ENCODE measurements at places on chromosomes 4 and X.

GRCh38 chr4:162457071-162457865 lies 293.5 kb upstream of the FSTL5 start:
- no peak for DNase-seq

DNA sequence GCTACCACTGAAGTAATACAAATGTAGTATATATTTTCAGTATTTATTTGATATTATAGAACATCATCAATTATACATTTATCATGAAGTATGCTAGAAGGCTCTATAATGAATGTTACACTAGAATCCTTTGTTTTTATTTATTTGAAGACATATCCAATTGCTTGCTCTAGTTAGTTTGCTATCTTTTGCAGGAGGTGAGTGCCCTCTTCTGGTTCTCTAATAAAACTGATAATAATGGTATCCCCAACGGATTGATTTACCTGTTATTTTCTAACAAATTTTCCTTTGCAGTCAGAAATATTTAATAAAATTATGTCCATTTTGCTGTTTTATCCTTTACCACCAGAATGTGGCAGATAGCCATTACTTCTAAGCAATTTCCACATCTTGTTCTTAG lies 274.3 kb upstream of the TACR3 start:
- DNase-seq = no peak

DNA sequence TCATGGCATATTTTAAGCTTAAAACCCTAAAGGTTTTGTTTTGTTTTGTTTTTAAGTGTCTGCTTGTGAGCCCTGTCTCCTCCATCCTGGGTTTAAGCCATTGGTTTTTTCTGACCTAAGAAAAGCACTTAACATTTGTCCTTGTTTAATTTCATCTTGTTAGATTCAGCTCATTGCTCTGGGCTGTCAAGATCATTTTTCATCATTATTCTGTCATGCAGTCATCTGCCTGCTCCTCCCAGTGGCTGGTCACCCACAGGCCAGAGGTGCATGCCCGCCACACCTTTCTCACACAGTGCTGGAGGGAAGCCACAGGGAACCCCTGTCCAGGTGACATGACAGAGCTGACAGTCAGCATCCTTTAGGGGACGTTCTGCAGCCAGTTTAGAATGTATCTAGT lies 11.7 kb upstream of the REELD1 start:
- no peak for DNase-seq

DNA sequence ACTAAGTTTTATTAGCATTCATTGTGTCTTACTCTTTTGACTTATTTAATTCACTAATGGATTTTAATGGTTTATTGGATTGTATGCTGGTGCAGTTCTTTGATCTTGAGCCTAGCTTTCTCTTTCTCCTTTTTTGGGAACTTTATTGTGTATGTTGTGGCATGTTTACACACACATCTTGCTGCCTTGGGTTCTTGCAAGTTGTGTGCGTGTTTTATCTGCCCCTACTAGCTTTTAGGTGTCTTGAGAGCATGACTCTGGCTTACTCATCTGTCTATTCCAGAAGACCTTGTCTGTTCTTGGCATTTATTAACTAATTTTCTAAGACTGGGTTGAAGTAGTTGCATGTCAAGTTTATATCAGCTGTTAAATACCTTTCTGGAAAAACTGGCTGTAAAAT lies 2.7 kb downstream of the TMEM165 start:
- DNase-seq = peak; percentile 52

DNA sequence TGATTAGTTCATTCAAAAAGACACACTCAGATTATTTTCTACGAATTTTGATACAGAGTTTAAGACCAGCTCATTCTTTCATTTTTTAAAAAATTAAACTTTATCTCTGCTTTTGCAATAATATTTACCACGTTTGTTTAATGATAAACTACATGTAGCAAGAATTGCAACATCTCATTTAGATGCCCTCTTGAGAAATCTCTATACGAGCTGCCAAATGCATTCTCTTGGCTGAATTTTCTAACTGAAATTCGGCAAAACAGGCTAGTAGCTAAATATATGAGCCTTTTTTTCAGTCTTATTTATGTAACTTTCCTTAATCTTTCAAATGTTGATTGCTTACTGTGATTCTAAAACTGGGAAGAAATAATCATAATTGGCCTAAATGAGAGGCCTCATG lies 2.1 kb upstream of the GC start:
- DNase-seq = no peak

DNA sequence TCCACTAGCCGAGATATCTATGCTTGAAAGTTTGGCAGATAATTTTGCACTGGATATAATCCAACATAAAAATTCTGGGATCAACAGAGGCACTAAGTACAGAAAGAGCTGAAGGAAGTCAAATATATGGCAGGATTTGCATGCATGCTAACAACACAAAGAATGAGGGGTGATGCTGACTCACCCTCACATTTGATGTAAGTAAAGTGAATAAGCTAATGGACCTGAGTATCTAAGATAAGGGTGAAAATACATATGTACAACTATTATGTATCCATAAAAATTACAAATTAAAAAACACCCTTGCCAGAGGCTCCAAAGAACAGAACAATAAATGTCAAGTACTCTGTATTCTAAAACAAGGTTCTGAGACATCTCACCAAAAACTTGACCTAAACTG lies 63.8 kb upstream of the PRDX4 start:
- no peak for DNase-seq

DNA sequence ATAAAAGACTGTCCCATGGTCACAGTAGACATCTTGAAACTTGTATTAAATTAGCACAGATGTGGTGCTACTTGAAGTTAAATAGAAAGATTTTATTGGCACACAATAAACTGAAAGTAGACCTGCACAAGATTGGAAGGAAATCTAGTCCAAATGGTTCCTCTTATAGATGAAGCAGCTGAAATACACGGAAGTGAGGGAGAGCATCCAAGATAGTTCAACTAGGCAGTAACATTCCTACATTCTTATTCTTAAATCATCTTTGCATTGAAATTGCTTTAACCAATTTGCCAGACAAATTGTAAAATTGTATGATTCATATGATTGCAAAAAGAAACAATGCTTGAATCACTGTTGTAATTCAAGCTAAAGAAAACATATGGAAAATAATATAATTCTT lies 87.6 kb upstream of the VCX3B start:
- no peak for DNase-seq

- DNase-seq = no peak
Observed at GRCh38 chr4:100450449-100450848, 67.4 kb downstream of the EMCN start.

GRCh38 chr4:160026721-160027120 lies 923.8 kb downstream of the RAPGEF2 start:
- no peak for DNase-seq

DNA sequence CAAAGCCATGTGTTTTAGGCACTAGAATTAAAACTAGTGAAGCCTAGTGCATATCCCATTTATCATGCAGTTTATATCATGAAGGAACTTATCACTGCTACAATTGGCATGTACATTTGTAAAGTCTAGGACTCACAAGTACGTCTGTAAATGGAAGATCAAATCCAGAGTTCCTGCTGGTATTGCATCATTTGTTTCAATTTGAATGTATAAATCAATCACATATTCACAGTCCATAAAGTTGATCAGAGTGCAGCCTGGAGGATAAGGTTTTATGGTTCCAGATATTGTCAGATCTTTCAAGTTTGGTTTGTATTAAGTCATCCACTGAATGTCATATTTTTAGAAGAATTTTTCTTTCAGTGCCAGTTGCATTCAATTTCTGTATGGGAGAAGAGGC lies 32.6 kb upstream of the PDE5A start:
- DNase-seq = no peak

- peak; percentile 57 for DNase-seq
Observed at GRCh38 chrX:132480581-132481203, 8.1 kb downstream of the MBNL3 start.

DNA sequence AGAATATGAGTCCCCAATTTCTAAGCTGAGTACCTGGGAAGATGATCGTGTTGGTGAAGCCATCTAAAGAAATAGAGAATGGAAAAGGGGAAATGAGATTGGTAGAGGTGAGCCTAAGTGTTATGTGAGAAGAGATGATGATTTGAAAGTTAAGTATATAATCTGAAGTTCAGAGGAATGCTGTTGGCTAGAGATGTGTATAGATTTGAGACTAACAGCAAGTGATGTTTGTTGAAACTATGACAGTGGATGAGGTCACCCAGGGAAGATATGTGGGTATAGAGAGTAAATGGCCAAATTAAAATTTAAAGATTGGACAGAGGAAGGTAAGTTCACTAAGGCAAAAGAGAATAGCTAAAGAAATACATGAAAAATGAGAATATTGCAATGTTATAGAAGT lies 324.2 kb downstream of the MAPK10 start:
- no peak for DNase-seq

DNA sequence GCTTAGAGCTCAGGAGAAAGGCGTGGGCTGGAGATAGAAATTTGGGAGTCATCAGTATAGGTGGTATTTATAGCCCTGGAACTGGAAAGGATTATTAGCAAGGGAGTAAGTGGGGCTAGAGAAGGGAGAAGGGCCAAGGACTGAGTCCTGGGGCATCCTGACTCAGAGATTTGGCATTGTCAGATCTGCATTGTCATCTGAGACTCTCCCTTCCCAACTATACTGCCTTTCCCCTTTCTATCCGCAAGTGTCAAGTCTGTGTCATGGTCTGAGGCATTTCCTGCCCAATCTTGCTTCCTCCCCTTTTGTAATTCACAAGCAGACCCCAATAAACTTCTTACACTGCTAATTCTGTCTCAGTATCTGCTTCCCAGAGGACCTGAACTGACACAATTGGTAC lies 24.4 kb upstream of the SLC25A43 start:
- DNase-seq = peak; percentile 42

GRCh38 chr4:102036619-102037376 lies 246.3 kb downstream of the BANK1 start:
- DNase-seq = peak; percentile 58

- DNase-seq = no peak
Observed at GRCh38 chrX:109622270-109622669, 2.7 kb downstream of the KCNE5 start.

GRCh38 chr4:113901994-113902787 lies 77.3 kb downstream of the ARSJ start:
- no peak for DNase-seq

DNA sequence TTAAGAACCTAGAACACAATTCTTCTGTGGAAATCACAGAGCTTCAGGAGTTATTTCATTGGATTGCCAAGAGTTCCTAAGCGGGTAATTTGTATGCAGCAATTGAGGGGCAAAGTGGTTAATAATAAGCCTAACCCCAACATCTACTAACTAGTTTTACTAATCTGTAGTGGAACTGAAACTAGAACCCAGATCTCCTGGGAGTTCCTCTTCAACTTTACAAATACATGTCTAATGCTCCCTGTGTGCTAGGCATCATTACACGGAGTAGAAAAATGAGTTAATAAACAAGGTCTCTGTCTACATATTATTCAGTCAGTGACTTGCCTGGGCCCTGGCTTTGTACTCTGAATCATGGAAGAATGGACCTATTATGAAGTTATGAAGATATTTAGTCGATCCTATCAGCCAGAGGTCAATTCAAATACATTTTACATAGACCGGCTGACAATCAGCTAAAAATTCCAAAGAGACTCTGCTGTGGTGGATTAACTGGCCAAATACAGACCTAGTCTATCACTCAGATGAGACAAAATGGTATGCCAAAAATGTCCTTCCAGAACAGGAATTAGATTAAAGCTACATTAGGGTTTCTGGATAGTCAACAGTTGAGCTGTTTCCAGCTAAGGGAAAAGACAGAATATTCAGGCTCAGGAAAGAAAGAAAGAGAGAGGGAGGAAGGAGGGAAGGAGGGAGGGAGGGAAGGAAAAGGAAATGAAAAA lies 326.0 kb downstream of the FBXW7 start:
- no peak for DNase-seq

DNA sequence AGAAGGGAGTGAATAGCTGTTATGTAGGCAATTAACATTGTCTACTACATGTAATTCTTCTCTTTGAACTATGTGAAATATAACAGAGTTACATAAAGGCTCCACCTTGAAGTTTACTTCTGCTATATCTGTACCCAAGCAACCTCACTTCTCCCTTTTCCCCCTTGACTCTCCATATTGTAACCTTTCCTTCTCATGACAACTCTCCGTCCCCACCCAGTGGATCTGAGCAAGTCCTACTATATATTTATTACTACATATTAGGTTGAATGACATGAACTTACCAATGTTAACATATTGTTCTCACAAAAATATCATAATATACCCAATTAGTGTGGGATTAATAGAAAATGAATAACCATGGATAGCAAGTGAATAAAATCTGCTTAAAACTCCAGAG lies 93.2 kb upstream of the ATP8A1 start:
- no peak for DNase-seq

- DNase-seq = no peak
Observed at GRCh38 chrX:3451571-3451970, 105.1 kb upstream of the MXRA5 start.

DNA sequence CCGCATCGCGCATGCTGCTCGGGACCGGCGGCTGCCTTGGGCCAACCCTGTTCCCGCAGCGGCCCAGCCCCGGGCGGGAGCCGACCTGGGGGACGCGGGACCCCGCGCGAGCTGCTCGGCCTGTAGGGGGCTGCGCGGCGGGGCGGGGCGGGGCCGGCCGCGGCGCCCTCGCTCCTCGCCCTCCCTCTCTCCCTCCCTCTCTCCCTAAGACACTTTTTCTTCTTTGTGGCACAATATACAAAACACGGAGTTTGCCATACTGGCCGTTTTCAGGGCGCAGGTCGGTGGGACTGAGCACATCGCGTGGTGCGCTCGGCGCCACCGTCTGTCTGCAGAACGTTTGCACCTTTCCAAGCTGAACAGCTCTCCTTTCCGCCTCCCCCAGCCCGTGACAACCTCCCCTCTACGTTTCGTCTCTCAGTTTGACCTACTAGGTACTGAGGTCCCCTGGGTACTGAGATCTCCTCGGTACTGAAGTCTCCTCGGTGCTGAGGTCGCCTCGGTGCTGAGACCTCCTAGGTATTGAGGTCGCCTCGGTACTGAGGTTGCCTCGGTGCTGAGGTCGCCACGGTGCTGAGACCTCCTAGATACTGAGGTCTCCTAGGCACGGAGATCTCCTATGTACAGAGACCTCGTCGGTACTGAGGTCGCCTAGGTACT lies 261.1 kb upstream of the PLCXD1 start:
- DNase-seq = no peak

GRCh38 chr4:171025776-171026175 lies 787.4 kb upstream of the GALNTL6 start:
- no peak for DNase-seq

- DNase-seq = no peak
Observed at GRCh38 chr4:867526-868250, 41.8 kb upstream of the CPLX1 start.

DNA sequence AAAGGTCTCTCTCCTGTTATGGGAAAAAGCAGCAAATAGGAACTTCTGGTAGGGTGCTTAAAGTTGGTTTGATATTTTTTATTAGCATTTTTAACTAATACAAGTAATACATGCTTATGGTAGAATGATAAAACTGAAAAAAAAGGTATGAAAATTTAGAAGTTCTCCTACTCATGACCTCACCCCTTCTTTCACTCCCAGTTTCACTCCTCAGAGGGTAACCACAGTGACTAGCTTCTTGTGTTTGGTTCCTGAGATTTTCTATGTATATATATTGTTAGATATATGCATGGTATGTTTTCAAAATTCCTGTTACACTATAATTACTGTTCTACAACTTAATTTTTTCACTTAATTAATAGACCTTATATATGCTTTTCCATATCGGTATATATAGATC lies 66.5 kb downstream of the AR start:
- DNase-seq = no peak
